ENCODE measurements at places on chromosomes 4 and X. TPM values are rescaled to one million over a fixed set of nuclear protein-coding genes. Genes with fewer than 3 reads are reported as not detected.

OPRPN gene
- polyA plus RNA-seq: not detected

STBD1 gene
- 0.69 TPM for polyA plus RNA-seq

ASMT gene
- polyA plus RNA-seq: not detected

LDB2 gene
- 180 TPM for polyA plus RNA-seq

PNMA6A gene
- 0.15 TPM for polyA plus RNA-seq

PRDM5 gene
- polyA plus RNA-seq: 12.3 TPM

PPEF2 gene
- not detected for polyA plus RNA-seq

ACOT9 gene
- 62.5 TPM for polyA plus RNA-seq

IL21 gene
- not detected for polyA plus RNA-seq

IBSP gene
- polyA plus RNA-seq: not detected

PLP1 gene
- polyA plus RNA-seq: 0.47 TPM

C4orf36 gene
- polyA plus RNA-seq: 1.2 TPM

ANXA3 gene
- polyA plus RNA-seq: 13.9 TPM

ADGRG2 gene
- 0.04 TPM for polyA plus RNA-seq

RIBC1 gene
- polyA plus RNA-seq: 0.26 TPM

SSX4 gene
- polyA plus RNA-seq: not detected

TCEAL3 gene
- polyA plus RNA-seq: 23.0 TPM

SPP1 gene
- 0.69 TPM for polyA plus RNA-seq

PLRG1 gene
- polyA plus RNA-seq: 105 TPM

IGSF1 gene
- not detected for polyA plus RNA-seq

CLCN5 gene
- 2.2 TPM for polyA plus RNA-seq

SULT1E1 gene
- not detected for polyA plus RNA-seq

ZFP42 gene
- 0.05 TPM for polyA plus RNA-seq

GAGE2A gene
- not detected for polyA plus RNA-seq

PABPC1L2B gene
- not detected for polyA plus RNA-seq

SPARCL1 gene
- not detected for polyA plus RNA-seq

CPLX1 gene
- 0.11 TPM for polyA plus RNA-seq

NPY2R gene
- not detected for polyA plus RNA-seq

CRMP1 gene
- 6.2 TPM for polyA plus RNA-seq

CT83 gene
- not detected for polyA plus RNA-seq

ETDA gene
- polyA plus RNA-seq: not detected

CT45A9 gene
- not detected for polyA plus RNA-seq

LANCL3 gene
- 0.01 TPM for polyA plus RNA-seq

LRBA gene
- polyA plus RNA-seq: 19.9 TPM

TMSB15C gene
- polyA plus RNA-seq: 4.4 TPM

RNF175 gene
- not detected for polyA plus RNA-seq

OFD1 gene
- polyA plus RNA-seq: 9.9 TPM

CSTF2 gene
- polyA plus RNA-seq: 22.3 TPM

ZMAT1 gene
- not detected for polyA plus RNA-seq

PNCK gene
- not detected for polyA plus RNA-seq

WAS gene
- 0.14 TPM for polyA plus RNA-seq

FOXR2 gene
- not detected for polyA plus RNA-seq

CORIN gene
- 31.1 TPM for polyA plus RNA-seq

CT45A5 gene
- polyA plus RNA-seq: not detected

TMEM271 gene
- not detected for polyA plus RNA-seq

DIPK2B gene
- not detected for polyA plus RNA-seq

INTU gene
- polyA plus RNA-seq: 11.1 TPM

JAKMIP1 gene
- polyA plus RNA-seq: not detected

FGB gene
- not detected for polyA plus RNA-seq

HELT gene
- polyA plus RNA-seq: not detected

PABPC4L gene
- polyA plus RNA-seq: 1.3 TPM

LGI2 gene
- not detected for polyA plus RNA-seq
